Brain (organoid and tissue), 16 donors: ENCODE measurements at places on chromosomes 4 and X. TPM values are rescaled to one million over a fixed set of nuclear protein-coding genes. Genes with fewer than 3 reads are reported as not detected.

NXF3 gene
- polyA plus RNA-seq = not detected

APBB2 gene
- polyA plus RNA-seq = 71.6 TPM

GRCh38 chrX:572538-573124 is 58.0 kb upstream of the SHOX start:
- DNase-seq = no peak

DNA sequence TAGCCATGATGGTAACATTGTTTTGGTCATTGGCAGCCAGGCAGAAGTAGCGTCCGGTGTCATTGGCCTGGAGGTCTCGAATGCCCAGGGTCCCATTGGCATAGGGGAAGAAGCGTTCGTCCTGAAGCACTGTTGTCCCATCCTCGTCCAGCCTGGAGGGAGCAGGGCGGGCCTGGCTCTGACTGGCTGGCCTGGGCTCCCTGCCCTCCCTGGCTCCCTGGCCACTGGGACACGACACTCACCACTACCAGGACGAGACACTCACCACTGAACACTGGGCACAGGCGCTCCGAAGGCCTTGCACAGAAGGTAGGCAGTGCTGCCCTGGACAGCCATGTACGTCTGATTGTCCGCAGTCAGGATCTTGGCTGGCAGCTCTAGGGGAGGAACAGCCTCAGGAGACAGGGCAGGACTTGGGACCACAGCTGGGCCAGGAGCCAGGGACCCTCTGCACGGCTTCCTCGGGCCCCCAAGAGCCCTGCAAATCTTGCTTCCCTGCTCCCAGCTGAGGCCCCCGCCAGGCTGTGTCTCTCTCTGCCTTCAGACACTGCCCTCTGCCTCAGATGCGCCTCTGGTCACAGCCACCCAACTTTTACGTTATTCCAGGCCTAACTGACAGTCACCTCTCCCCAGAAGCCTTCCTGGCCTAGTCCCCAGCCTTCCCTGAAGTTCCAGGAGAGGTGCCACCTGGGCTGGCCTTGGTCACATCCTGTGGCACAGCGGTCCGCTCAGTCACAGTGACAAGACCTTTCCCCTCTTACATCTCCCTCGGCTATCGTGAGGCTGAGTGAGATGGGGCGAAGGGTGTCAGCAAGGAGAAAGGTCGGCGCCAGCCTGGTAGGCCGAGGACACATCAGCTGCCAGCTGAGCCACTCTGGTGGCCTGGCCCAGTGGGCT is 17.1 kb downstream of the L1CAM start:
- DNase-seq = no peak

DNA sequence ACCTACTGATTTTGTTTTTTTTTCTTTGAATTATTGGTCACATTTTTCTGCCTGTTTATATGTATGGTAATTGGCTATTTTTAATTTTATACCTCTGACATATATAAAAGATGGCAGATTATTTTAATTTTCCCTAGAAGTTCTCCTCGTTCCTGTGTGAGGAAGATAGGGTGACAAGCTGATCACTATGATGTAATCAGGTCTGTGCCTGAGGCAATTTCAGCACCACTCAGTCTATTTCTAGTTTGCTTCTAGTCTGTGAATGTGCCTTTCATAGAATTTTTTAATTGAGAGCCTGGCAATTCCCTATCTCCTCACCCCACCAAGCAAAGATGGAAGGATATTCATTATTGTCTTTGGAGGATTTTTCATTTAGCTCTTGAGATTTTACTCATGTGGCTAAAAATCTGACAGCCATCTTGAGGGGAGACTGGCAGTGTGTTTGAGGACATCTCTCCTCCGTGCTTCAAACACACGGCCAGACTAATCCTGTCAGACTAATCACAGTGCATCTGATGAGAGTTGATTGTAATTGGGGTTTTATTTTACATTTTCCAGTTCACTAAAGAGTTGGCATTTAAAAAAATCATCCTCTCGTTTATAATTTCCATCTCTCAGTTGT is 500.3 kb downstream of the TRIML1 start:
- DNase-seq = peak; percentile 29

DNA sequence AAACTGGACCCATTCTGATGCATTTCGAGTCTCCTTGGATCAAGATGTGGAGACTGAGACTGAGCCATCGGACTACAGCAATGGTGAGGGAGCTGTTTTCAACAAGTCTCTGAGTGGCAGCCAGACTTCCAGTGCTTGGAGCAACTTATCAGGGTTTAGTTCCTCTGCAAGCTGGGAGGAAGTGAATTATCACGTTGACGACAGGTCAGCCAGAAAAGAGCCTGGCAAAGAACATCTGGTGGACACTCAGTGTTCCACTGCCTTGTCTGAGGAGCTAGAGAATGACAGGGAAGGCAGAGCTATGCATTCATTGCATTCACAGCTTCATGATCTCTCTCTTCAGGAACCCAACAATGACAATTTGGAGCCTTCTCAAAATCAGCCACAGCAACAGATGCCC is 84.8 kb downstream of the NEUROG2 start:
- no peak for DNase-seq

GRCh38 chr4:153252122-153252521 is 47.9 kb downstream of the TRIM2 start:
- DNase-seq = no peak

HOPX gene
- polyA plus RNA-seq = 40.9 TPM

GRCh38 chr4:81919810-81920209 is 448.1 kb upstream of the RASGEF1B start:
- no peak for DNase-seq

TLR10 gene
- 0.20 TPM for polyA plus RNA-seq

GPAT3 gene
- polyA plus RNA-seq = 0.36 TPM

MUC7 gene
- polyA plus RNA-seq = not detected

GRCh38 chr4:120672076-120672475 is 250.4 kb downstream of the PRDM5 start:
- DNase-seq = peak; percentile 91

GRCh38 chr4:4668355-4669210 is 126.7 kb upstream of the STX18 start:
- DNase-seq = no peak

DNA sequence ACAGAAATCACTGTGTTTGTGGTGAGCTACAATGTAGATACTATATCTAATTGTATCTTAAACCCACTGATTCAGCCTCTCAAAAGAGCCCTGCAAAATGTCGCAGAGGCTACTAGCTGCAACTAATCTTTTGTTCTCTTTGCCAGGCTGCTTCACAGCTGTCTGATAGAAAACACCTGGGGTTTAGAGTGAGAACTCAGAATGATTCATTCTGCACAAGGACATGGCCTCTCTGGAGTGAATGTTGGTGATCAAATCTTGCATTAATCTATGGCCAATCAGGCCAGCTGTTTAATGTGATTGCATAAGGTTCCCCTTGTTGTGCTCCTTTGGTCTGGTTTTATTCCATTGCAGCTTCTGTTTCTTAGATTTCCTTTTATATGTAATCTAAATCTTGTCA is 100.3 kb downstream of the EMCN start:
- DNase-seq = no peak

CTAG1B gene
- polyA plus RNA-seq = not detected

DNA sequence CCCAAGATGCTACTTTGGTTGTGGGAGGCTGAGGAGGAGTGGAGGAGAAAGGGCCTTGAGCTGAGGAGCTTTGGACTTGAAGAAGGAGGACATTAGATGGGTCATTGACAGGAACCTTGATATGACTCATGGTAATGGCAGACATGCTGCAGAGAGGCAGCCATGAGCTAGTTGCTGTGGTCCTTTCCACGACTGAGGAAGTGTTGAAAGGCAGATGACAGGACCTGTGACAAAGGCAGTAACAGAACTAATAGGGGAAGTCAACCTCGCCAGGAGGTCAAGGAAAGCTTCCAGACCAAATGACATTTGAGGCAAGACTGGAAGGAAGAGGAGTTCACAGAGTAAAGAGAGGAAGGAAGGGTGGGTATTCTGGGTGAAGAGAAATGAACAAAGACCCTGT is 7.6 kb upstream of the XPNPEP2 start:
- DNase-seq = no peak

DNA sequence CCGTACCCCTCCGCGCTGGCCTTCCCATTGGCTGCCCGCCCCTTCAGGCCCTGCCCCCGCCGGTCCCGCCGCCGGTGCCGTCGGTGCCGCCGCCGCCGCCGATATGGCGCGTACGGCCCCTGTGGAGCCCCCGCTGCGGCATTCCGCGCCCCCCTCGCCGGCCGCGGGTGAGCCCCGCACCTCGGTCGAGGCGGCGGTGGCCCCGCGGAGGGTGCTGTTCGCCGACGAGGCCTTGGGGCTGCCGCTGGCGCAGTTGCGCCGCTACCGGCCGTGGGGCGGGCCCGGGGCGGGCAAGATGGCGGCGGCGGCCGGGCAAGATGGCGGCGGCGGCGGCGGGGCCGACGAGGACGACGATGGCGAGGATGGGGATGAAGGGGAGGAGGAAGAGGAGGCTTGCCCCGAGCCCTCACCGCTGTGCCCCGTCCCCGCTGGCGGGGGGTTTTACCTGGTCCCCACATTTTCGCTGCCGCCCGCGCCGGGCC is at the start of gene PPP1R3F:
PPP1R3F (plus strand) TSS at position 27 of the 482 bp plus-strand sequence; CDS start at position 104, 77 bp downstream.
- DNase-seq = no peak

DNA sequence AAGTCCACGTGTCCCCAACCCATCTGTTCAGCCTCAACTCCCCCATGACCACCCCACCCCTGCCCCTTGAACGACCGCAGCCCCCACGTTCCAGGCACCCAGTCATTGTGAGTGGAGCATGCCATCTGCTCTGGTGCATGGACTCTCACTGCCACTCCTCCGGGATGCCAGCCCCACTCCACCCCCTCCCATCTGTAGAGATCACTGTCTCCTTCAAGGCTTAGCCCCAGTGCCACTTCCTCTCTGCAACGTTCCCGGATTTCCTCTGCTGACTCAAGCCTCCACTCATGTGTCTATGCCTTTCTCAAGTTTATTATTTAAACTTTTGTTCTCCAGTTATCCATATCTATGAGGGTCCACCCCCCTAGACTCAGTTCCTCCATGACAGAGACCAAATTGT is 54.0 kb downstream of the MAML3 start:
- DNase-seq = peak; percentile 63

DNA sequence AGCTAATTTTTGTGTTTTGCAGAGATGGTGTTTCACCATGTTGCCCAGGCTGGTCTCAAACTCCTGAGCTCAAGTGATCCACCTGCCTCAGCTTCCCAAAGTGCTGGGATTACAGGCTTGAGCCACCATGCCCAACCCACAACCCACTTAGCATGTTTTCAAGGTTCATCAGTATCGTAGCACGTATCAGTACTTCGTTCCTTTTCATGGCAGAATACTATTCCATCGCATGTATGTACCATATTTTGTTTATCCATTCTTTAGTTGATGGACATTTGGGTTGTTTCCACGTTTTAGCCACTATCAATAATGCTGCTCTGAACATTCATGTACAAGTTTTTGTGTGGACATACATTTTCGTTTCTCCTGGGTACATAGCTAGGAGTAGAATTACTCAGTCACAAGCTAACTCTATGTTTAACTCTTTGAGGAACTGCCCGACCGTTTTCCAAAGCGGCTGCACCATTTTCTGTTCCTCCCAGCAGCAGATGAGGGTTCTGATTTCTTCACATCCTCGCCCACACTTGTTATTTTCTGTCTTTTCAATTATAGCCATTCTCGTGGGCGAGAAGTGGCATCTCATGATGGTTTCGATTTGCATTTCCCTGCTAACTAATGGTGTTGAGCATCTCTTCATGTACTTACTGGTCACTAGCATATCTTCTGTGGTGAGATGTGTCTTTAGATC is 32.5 kb downstream of the MAN2B2 start:
- no peak for DNase-seq

- DNase-seq = peak; percentile 77
Observed at GRCh38 chrX:100379388-100379986, 30.6 kb downstream of the PCDH19 start.

GRCh38 chr4:128241425-128241913 is 46.1 kb downstream of the PGRMC2 start:
- peak; percentile 53 for DNase-seq

RHOH gene
- not detected for polyA plus RNA-seq

GRCh38 chr4:102620697-102621497 is 119.7 kb downstream of the NFKB1 start:
- DNase-seq = peak; percentile 82

GRCh38 chrX:19800821-19801374 is 86.5 kb downstream of the SH3KBP1 start:
- DNase-seq = no peak

RAB41 gene
- polyA plus RNA-seq = not detected

- peak; percentile 63 for DNase-seq
Observed at GRCh38 chr4:144646523-144647094, 653 bp downstream of the HHIP start.

DNA sequence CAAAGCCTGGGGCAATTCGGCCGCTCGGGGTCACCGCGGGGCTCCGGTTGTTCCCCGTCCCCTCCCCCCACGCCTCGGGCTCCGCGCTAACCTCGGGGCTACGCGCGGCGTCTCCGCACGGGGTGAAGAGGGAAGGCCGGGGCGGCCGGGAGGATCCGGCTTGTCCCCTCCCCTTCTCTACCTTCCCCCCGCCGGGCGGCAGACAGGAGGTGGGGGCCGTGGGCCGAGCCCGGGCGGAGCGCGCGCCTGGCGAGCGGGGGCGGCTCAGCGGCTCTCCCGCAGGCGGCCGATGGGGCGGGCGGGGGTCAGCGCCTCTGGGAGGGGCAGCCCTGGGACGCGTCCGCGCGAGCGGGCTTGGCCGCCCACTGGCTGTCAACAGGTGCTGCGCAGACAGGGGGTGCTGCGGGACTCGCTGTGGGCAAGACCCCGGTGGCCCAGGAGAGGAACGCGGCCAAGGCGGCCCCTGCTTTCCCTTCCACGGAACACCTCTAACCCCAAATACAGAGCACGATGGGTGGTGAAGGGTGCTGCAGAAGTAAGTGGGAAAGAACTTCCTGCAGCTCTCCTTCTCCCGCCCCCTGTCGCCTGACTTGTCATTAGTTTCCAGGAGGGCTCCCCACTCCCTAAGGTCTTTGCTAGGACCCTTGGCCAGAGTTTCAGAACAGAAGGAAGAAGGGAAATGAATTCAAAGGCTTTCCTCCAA is at the start of gene PDGFC:
PDGFC (minus strand) TSS at position 124 of the 703 bp plus-strand sequence. CDS start 896 bp downstream, outside the sequence.
- DNase-seq = peak; percentile 79

DNA sequence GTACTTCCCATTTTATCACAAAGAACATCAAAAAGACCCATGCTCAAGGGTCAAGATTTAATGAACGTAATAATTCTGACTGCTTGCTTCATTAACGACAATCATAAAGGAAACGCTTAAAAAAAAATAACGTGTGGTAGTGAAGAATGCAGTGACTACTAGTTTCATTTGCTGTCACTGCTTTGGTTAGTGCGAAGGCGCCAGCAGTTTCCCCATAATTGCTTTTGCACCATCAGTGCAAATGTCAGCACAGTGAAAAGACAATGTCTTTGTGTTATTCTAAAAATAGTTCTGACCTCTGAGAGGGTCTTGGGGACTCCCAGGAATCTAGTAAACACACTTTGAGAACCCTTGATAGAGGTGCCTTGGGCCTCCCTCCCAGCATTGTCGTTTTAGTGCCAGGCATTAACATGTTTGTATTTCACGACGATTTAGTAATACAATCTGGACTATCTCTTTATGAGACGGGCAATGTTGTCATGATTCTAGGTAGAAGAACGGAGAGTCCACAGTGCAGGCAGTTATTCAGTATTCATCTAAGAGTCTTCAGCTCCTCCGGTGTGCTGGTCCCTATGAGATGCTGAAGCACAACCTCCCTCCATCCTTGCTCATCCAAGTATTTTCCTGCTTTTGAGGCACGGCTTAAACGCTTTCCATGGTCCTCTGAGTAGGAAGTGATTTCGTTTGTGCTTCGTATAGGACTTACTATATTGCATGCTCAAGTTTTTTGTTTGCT is 71.0 kb downstream of the AFF1 start:
- no peak for DNase-seq

GRCh38 chrX:69107747-69108401 is 57.4 kb downstream of the PJA1 start:
- no peak for DNase-seq
